Activated T-helper 2 cell treated with anti-CD3 and anti-CD28 coated beads, Interferon-gamma antibody, Interleukin-2, Interleukin-4, amounts not matched to agents 10 μg/mL and 5 μg/mL and 100 μg/mL, durations not matched to agents 14 hours and 24 hours and 36 hours (primary cell): ENCODE measurements at places on chromosomes 12 and 14. TPM values are rescaled to one million over a fixed set of nuclear protein-coding genes. Genes with fewer than 3 reads are reported as not detected.

FBLN5 gene
- total RNA-seq: 6.2 and 6.4 TPM in 2 replicates

AACS gene
- total RNA-seq: 45.5 and 46.9 TPM in 2 replicates

RNASE4 gene
- 0.73 and 1.1 TPM in 2 replicates for total RNA-seq

PAPLN gene
- total RNA-seq: 0.67 and 0.75 TPM in 2 replicates

LRTM2 gene
- 0.07 and 0.09 TPM in 2 replicates for total RNA-seq

PTPN6 gene
- 250 and 252 TPM in 2 replicates for total RNA-seq

SYT10 gene
- total RNA-seq: not detected in 2 replicates
